ENCODE measurements at places on chromosomes 2 and 18.
A peak's percentile ranks its signal among the peaks of the same experiment; 100 is the strongest.

- DNase-seq = peak; percentile 66
These were observed 790 bp upstream of the ACAA2 start for GRCh38 chr18:49814147-49814499.

GRCh38 chr2:178886006-178886405 is 78.8 kb upstream of the TTN start:
- DNase-seq = no peak

- no peak for DNase-seq
These were observed 41.4 kb downstream of the TET3 start for GRCh38 chr2:74025971-74026612.

DNA sequence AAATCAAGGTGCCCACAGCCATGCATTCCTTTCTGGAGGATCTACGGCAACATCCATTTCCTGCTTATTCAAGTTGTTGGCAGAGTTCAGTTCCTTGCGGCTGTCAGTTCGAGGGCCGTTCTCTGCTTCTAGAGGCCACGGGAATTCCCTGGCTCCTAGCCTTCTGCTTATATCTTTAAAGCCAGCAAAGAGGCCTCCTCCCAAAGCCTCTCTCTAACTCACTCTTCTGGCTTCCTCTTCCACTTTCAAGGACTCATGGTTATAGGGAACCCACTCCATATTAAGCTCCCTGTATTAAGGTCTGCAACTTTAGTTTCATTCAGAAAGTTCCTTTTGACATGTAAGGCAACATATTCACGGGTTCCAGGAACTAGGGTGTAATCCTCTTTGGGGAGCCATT is 150.1 kb upstream of the RMP24 start:
- no peak for DNase-seq

DNA sequence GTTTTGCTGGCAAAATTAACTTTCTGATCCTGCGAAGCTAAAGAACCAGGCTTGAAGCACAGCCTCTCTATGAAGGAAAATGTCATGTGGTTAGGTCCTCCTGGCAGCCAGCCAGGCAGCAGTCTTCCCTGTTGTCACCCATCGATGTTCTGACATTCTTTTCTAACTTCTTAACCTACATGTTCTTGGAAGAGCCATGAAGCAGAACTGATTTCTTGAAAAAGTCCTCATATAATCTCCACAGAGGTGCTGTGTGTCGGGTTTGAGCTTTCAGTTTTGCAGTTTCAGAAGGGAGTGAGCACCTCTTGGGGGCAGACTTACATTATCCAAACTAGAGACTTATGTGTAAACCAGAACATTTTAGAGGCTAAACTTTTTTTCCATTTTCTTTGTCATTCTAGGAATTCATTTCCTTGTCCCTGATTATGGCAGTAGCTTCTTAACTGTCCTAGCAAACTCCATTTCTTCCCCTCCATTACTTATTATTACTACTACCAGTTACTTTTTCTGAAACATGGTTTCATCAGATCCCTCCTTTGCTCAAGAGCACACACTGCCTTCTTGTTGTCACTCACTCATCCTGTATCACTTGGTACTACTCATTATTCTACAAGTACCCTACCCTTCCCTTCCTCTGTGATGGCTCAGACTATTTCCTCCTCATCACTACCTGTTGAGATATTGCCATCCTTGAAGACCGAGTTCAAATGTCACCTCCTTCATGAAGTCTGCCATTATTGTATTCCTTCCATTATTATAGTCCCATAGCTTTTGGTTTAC is 31.1 kb downstream of the DOK1 start:
- no peak for DNase-seq

DNA sequence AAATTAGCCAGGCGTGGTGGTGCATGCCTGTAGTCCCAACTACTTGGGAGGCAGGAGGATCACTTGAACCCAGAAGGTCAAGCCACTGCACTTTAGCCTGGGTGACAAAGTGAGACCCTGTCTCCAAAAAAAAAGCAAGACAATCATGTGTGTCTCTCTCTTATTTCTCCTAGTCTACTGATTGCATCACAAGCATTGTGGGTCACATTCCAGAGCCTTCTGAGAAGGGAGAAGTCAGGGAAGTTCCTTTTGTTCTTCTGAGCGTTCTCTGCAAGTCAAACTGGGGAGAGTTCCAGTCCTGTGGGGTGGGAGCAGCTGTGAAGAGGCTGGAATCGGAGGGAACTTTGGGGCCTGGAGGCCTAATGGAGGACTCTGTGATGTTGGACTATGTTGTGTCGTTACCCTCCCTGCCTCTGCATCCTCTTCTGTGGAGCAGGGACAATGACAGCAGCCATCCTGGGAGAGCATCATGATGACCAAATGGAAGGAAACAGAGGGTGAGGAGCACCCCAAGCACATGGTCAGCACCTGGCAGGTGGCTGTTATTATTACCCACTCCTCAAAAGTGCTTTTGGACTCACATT is 115.4 kb downstream of the MRO start:
- DNase-seq = no peak

- no peak for DNase-seq
These were observed 92.9 kb downstream of the DTNA start for GRCh38 chr18:34802959-34803358.

DNA sequence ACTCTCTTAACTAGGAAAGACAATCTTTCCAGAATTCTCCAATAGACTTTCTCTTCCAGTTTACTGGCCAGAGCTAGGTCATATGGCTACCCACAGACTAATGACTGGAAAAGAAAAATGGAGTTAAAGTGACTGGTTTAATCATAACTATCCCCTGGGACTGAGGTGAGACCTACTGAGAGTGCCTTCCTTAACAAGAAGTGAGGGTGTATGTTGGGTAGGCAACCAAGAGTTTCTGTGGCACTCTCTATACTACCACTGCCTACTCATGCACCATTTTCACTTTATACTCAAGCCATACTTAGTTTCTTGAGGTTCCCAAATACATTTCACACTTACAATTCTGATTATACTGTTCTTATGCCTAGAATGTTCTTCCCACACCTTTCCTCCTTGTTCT is 6.9 kb upstream of the GFPT1 start:
- no peak for DNase-seq

DNA sequence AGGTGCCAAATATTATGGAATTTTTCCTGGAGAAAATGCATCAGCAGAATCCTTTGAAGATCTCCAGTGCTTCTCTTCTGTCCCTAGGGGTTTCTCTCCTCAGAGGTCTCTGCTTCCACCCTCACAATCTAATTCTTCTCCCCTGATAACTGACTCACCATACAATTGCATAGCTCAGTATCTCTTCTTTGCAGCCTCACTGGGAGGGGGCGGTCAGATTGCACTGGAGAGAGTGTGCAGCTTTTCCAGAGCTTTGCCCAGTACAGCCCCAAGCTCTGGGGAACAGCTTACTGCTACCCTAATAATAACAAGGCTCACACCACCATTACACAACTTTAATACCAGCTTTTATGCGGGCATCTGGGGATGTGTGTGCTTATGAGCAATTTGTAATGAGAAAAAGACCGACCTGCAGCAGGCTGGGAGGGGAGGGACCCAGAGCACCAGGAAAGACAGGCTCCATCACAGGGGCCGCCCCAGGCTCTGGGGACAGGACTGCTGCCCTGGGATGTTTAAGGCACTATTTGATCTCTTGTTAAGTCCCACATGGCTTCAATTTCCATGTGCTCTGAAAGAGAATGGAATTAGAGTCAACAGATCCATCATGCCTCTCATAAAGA is 276.6 kb upstream of the SIX2 start:
- DNase-seq = no peak

- DNase-seq = no peak
These were observed 17.5 kb upstream of the DPP4 start for GRCh38 chr2:162091325-162092007.

- no peak for DNase-seq
These were observed 90.9 kb upstream of the CXCR4 start for GRCh38 chr2:136208682-136209420.

DNA sequence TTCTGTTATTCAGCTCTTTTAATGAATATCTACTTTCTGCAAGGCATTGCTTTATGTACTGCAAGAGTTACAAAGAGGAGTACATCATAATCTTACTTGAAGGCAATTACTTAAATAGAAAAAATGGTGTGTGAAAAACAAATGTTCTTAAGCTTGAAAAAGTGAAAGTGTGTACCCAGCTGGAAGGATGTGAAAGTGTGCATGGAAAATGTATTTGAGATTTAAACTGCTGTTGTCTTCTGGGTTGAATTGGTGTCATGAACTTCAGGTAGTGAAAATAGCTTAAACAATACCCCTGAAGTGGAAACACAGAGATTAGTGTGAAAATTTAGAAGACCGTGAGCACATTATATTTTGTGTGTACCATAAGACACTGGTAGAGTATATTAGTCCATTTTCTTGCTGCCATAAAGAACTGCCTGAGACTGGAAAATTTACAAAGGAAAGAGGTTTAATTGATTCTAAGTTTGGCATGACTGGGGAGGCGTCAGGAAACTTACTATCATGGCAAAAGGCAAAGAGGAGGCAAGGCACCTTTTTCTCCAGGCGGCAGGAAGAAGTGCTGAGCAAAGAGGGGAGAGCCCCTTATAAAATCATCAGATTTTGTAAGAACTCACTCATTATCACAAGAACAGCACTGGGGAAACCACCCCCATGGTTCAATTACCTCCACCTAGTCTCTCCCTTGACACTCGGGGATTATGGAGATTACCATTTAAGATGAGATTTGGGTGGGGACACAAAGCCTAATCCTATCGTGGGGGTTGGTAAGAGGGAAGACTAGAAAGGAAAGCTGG is 38.8 kb downstream of the SCN2A start:
- DNase-seq = no peak

GRCh38 chr18:63236921-63237846 is 82.4 kb downstream of the BCL2 start:
- no peak for DNase-seq

- no peak for DNase-seq
These were observed 227.8 kb downstream of the TMEM163 start for GRCh38 chr2:134491022-134491421.

DNA sequence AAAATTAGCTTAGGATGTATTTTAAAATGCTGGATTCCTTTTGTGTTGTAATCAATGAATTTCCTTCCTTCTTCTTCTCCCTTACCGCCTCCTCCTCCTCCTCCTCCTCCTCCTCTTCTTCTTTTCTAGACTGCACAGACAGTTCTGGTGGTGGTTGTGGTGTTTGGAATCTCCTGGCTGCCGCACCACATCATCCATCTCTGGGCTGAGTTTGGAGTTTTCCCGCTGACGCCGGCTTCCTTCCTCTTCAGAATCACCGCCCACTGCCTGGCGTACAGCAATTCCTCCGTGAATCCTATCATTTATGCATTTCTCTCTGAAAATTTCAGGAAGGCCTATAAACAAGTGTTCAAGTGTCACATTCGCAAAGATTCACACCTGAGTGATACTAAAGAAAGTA is 18.8 kb downstream of the GALR1 start:
- no peak for DNase-seq

- peak; percentile 27 for DNase-seq
These were observed 19.7 kb upstream of the STPG4 start for GRCh38 chr2:47174733-47175361.

GRCh38 chr18:78979056-78979729 is 425 bp upstream of the SALL3 start:
- DNase-seq = no peak

GRCh38 chr2:144519934-144520731 is at the start of gene ZEB2:
Gene ZEB2 (minus strand): TSS chr2:144520119. CDS start chr2:144517350, 2,769 bp downstream.
- peak; percentile 79 for DNase-seq

DNA sequence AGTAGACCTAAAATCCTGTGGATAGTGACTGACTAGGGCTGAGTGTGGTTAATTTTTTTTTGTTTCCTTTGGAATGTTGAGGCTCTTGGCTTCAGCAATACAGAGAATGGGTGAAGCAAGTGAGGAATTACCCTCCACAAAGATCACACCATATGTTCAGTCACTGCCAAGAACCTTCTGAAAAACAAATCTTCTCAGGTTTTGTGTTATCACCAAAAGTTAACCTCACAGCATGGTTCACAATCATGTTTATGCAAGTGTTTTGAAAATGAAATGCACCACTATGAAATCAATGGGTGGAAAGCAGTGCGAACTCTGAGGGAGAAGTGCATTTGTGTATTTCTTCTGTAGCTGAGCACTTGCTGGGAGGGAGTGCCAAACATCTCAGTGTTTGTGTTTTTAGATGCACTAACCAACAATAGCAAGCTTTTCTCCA is 44.4 kb downstream of the SPATS2L start:
- DNase-seq = no peak

DNA sequence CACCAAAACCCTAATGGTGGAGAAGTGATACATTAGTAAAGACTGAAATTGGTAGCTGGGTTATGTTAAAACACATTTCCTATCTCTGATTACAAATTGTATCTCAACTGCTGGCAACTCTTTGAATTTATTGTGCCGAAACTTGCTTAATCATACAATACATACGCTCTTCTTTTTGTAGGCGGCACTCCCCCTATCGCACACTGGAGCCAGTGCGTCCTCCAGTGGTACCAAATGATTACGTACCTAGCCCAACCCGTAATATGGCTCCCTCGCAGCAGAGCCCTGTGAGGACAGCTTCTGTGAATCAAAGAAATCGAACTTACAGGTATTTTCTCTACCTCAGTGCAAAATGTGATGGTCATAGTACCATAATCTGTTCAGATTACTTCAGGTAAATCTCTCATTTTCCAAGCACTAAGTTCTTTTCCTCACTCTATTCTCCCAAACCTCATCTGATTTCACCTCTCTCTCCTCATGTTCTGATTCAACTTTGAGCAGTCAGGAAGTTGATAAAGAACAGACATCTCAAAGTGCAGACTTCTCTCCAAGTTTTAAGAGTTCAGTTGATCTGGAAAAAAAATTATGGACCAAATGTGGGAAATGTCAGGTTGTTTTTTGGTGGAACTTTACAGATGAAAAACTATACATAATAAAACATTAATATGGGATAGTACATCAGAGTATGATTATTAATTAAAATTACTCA is 66.5 kb downstream of the ABI2 start:
- DNase-seq = no peak

DNA sequence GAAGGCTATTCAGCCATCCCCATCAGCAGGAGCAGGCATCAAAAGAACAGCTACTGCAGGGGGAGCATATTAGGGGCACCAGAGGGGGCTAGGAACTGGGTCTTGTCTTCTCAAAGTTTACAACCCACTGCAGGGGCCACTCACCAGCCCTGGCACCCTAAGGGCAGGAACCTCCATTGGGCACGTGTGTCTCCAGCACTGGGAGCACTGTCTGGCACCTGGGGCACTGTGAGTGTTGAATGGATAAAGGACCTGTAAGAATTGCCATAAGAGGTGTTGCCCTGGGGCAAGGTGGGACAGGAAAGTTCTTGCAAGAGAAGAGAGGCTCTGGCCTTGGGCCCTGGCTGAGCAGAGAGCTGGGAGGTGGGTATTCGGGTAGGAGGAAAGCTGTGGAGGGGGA is 1.4 kb upstream of the STEAP3 start:
- DNase-seq = no peak

DNA sequence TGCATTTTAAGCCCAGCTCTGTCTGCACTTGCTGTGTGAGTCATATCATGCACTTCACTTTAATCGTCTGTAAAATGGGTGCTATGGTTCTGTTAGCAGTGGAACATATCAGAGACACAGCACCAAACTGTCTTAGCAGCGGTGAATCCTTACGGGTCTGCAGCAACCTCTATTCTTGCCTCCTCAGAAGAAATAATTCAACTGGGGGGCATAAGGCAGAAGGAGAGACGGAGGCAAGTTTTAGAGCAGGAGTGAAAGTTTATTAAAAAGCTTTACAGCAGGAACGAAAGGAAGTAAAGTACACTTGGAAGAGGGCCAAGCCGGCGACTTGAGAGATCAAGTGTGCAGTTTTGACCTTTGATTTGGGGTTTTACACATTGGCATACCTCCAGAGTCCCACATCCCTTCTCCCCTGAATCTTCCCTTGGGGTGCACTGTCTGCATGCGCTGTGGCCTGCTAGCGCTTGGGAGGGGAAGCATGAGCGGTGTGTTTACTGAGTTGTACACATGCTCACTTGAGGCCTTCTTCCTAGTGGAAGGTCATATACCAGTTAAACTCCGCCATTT is 109.8 kb downstream of the DDX1 start:
- DNase-seq = peak; percentile 93

GRCh38 chr2:241271706-241272302 is 43.7 kb downstream of the HDLBP start:
- DNase-seq = peak; percentile 52
